Heart right ventricle (tissue), 16 donors: ENCODE measurements at places on chromosomes 6 and 20. TPM values are rescaled to one million over a fixed set of nuclear protein-coding genes. Genes with fewer than 3 reads are reported as not detected.

GRCh38 chr6:48619771-48620170 lies 508.8 kb upstream of the PTCHD4 start:
- no peak for DNase-seq

- no peak for DNase-seq
Observed at GRCh38 chr6:167811442-167812087, 15.1 kb upstream of the AFDN start.

DNA sequence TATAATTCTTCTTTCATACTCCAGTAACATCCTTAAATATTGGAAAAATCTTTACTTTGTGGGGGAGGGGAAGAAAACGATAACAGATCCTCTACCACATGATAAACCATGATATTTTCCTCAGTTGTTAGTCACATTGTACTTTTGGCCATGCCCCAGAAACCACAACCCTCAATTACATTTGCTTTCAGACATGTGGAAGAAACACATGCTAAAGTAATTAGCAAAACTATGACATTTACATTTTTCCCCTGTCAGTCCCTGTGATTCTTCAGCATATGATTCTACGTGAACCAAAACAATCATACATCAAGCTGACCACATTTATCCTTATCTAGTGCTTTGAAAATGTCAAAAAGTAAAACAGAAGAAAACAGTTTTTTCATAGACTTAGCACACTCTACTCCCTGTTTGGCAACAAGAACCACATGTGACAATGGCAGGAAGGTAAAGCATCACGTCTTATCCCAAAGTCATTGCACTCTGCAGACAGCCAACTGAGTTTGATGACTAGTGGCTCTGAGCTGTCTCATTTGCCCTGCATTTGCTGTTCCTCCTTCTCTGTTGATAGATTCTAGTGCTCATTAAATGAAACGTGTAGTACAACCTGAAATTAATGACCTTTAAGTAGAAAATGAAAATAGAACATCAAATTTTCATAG lies 505.8 kb upstream of the MARCKS start:
- no peak for DNase-seq

- DNase-seq = no peak
Observed at GRCh38 chr6:114449659-114450058, 106.8 kb upstream of the HS3ST5 start.

RNGTT gene
- total RNA-seq = 7.8 TPM

CFB gene
- total RNA-seq = 3.7 TPM

ME1 gene
- total RNA-seq = 18.7 TPM

VNN1 gene
- total RNA-seq = 0.71 TPM

CITED2 gene
- 78.3 TPM for total RNA-seq

CLPSL1 gene
- not detected for total RNA-seq
